CD4-positive, alpha-beta T cell treated with Interleukin-12 subunit alpha and Interleukin-12 subunit beta, for 1 hour (primary cell): ENCODE measurements at places on chromosomes 2 and 18.

DNA sequence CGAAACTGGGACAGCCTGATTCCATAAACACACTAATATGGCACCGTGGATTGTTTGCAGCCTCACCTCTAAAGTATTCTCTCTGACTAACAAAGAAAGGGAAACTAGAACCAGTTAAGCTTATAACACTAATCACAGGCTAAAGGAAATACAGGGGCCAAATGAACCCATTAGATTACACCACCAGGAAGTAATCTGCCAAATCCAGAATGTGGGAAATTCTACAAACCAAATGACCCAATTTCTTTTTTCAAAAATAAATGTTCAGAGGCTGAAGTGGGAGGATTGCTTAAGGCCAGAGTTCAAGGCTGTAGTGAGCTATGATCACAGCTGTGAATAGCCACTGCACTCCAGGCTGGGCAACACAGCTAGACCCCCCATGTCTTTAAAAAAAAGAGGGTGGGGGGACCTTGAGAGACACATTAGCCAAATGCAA, 1.5 kb upstream of the MPPE1 start:
- no peak for DNase-seq

GRCh38 chr2:54295911-54296310, 39.9 kb upstream of the TSPYL6 start:
- no peak for DNase-seq

GRCh38 chr2:173213181-173213580, 137.5 kb downstream of the MAP3K20 start:
- DNase-seq = no peak

DNA sequence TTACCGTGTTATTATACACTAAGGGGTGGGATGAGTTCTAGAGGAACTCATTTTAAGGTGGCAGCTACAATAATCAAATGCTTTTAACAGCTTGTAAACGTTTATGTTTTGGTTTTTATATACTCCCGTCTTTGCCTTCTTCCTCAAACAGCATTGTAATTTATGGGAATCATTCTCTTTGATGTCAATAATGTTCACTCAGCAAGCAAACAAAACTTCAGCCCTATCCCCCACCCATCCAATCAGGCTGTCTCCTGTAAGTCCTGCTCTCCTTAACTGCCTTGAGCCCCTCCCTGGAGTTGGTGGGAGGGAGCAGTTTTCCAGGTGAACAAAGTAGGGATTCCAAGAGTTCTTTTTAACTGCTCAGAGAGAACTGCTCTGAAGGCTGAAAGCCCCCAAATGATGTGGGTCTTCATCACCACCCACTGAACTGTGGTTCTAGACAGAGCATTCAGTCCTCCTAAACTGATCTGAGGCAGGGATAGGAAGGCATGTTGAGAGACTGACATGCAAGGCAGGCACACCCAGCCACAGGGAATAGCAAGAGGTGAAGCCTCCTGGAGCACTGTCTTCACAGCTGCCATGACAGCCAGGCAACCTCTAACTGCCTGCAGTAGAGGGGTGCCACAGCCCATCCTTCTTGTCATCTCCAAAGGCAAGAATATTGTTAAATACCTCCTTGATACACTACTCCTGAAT, 17.5 kb downstream of the MYO5B start:
- no peak for DNase-seq

DNA sequence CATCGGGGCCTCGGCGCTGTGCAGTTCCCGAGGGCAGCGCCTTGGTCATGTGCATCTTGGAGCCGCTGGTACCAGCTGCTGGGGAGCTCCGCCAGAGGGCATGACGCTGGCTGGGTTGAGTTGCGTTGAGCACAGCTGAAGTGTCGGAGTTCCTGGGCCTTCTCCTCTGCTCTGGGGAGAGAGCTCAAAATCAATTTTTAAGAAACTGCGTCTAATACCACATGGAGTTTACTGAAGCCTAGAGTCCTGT, 48.7 kb downstream of the GREB1 start:
- no peak for DNase-seq

GRCh38 chr18:51383116-51383515, 185.6 kb upstream of the MEX3C start:
- no peak for DNase-seq

DNA sequence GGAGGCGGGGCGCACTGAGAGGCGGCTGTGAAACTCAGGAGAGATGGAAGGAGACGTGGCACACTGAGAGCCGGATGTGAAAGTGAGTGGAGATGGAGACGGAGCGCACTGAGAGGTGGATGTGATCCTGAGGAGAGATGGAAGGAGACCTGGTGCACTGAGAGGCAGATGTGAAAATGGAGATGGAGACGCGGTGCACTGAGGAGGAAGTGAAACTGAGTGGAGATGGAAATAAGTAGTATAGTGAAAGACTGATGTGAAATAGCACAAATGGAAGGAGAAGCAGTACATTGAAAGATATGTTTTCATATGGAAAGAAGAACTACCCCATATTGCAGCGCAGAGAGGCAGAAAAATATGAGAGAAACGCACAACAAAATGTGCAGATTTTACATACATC, 281.6 kb upstream of the RGPD4 start:
- DNase-seq = no peak

DNA sequence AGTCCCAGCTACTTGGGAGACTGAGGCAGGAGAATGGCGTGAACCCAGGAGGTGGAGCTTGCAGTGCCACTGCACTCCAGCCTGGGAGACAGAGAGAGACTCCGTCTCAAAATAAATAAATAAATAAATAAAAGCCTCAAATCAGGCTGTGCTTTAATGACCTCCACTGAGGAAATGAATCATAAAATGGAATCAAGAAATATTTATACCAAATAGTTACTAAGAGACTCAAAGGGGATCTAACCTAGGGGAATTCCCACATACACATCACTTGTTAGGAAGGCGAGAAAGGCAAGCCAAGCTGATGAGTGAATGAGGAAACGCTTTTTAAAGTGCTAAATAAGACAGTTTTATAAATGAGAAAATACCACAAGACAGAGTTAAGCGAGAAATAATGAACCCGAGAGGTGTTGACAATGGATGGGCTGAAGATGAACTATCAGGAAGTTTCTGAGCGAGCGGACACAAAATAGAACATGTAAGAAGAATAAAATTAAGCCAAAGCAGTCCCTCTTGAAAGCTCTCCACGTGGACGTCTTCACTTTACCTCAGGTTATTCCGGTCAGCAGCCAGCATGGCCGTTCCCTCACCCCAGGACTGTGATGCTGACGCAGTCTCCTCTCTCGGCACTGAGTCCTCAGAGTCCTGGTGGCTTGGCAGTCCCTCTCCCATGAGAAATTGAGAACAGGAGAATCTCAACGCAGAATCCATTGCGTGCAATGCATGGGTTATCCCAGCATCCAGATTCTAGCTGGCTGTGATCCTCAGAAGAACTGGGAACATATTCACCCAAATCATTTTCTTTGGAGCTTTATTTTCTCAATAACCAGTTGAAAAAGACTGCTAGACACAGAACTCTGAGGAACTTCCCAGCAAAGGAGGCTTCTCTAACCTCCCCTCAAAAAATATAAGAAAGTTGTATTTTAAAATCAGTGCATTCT, 22.3 kb downstream of the PXDN start:
- no peak for DNase-seq

DNA sequence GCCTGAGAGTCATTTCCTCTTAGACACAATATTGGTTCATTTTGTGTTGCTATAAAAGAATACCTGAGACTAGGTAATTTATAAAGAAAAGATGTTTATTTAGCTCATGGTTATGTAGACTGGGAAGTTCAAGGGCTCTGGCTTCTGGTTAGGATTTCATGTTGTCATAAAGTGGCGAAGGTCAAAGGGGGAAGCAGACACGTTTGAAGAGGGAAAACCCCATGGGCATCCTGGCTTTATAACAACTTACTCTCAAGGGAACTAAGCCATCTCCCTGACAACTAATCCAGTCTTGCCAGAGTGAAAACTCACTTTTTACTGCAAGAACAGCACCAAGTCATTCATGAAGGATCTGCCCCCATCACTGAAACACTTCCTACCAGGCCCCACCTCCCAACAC, 89.7 kb upstream of the RNF152 start:
- DNase-seq = no peak

- DNase-seq = no peak
Observed at GRCh38 chr2:142144547-142144946, 13.7 kb upstream of the LRP1B start.

DNA sequence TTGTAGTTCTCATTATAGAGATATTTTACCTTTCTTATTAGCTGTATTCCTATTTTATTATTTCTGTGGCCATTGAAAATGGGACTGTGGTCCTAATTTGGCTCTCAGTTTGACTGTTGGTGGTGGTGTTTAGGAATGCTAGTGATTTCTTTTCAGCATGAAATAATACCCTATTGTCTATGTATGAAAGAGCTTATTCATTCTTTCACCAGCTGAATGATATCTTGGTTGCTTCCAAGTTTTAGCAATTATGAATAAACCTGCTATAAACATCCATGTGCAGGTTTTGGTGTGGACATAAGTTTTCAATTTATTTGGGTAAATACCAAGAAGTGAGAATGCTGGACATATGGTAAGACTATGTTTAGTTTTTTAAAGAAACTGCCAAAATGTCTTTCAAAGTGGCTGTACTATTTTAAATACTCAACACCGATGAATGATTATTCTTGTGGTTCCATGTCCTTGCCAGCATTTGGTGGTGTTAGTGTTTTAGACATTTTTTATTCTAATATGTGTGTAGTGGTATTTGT, 501.6 kb upstream of the GYPC start:
- no peak for DNase-seq

DNA sequence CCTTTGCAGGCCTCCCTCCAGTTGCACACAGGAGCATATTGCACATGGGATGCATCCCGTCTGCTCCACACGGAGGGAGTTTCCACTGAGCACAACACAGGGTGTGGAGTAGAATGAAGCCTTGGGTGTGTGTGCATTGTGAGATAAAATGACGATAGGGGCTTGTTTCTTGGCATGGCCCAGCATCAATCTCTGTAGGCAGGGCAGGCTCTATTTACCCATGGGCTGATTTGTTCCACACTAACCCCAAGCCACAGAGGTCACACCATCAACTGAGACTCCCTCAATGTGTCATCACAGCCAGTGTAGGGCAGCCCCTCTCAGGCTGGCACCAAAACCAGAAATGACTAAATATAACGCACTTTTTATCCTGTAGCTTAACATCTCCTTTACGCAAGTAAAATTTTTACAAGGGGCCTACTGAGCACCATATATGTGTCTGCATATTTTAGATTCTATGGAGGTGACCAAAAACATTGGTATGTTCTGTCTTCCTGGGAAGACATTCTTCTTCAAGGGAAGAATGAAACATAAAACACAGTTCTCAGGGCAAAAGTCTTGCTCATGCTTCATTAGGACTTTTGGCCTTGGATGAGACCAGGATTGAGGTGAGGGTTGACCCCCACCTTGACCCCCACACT, 2.7 kb upstream of the GKN1 start:
- no peak for DNase-seq

- DNase-seq = no peak
Observed at GRCh38 chr2:61771904-61772845, 81.7 kb downstream of the FAM161A start.

GRCh38 chr2:39377226-39377939, 59.7 kb downstream of the MAP4K3 start:
- DNase-seq = no peak

- no peak for DNase-seq
Observed at GRCh38 chr2:196173505-196173904, 2.1 kb upstream of the STK17B start.

DNA sequence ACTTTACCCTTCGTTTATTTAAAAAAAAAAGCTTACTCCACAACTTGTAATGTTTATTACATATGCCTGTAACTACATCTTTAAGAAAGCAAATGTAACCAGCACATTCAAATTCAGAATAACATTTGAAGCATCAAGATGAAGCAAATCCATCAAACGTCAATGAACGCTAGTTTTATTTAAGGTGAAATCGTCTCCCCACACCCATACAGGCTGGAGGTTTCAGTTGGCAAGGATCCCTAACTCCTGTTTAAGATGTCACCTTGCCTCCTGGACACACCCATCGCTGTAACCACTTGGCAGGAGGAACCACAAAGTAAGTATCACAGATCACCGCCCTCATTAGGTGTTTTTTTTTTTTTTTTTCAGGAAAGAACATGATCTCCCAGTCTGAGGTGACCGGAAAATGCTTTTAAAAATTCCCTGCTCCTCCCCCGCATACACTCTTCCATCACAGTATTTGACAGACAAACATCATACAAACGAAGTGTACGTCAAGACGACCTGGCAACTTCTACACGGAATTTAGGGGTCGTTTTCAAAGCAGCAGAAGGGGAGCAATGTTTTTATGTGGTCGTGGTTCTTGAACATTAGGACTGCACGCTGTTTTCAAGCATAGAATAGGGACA, 19.7 kb upstream of the STPG4 start:
- DNase-seq = peak; percentile 58

GRCh38 chr2:209922116-209922515, 80.3 kb upstream of the RPE start:
- no peak for DNase-seq

DNA sequence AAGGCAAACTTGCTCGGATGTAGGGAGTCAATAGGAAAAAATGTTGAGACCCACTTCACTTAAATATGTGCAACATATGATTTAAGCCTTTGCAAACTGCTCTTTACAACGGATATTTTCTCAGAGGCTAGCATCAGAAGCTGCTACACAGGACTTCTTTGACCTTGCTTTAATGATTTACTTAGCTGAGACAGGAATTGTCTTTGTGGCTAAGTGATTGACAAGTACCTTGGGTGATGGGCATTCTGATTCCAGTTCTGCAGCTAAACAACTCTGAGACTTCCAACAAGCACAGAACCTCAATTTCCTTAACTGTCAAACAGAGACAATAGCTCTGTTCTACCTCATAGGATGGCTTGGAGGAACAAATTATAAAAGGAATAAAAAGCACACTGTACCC, 150.2 kb downstream of the NCKAP5 start:
- DNase-seq = no peak

GRCh38 chr18:44724105-44724778, 43.6 kb downstream of the SETBP1 start:
- DNase-seq = no peak

GRCh38 chr2:207334301-207334623, 168.5 kb upstream of the KLF7 start:
- DNase-seq = no peak

DNA sequence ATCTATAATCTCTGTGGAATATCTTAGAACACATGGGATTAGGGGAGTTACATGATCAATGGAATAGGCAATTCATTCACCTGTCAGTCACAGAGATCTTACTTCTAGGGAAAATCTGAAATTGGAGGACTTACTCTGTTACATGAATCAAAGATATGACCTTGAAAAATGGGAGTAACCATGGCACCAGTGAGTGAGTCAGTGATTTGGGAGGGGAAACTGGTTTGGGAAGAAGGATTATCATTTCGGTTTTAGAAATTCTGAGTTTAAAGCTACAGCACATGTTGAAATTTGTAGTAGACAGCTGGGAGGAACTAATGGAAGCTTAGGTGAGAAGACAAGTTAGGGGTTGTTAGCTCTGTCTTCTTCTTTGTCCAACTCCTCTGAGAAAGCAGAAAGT, 153.7 kb downstream of the CAMKMT start:
- DNase-seq = no peak
